Activated CD4-positive, alpha-beta T cell treated with anti-CD3 and anti-CD28 coated beads, Interleukin-2, amount 10 ng/mL, durations not matched to agents 24 days and 14 days (primary cell): ENCODE measurements at places on chromosomes 11 and 22.

DNA sequence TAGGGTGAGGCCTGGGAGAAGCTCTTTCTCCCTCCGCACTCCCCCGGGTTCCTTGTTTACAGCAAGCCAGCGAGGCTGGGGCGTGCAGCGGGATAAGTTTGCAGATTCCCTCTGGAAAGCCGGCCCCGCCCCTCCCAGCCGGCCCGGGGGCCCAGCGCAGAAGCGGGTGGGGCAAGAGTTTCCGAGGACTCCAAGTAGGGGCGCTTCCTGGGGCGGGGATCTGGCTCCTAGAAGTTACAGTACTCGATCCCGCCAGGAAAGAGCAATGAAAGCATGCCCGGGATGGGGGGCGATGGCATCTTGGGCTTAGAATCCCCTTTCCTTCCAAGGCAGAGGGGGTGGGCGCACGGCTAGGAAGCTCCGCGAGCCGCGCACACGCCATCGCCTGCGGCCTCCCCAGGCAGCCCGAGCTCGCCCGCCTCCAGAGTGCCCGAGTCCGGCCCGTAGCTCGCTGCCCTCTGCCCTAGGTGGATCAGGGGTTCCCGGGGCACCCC lies 385 bp downstream of the TST start:
- H3K4me1 ChIP-seq, result peaks cover 16% of the 10 kb centered on the region
- peak; percentile 60 for DNase-seq
- peak overlapping the region; percentile 82 for H3K4me3 ChIP-seq
- peak overlapping the region; percentile 72 for H3K27ac ChIP-seq

DNA sequence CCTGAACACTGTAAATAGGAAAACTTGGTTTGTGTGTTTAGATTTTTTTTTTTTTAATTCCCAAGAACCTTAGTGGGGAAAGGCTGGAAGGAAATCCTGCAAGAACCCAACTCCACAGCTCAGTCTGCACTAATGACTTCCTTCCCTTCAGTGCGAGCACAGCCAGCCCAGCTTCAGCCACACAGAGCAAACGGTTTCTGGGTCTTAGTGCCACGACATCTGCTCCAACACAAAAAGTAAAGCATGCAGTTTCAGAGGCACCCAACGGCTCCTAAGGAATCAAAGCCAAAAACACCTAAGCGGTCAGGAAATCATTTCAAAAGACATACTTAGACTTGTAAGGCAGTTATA lies 236.1 kb downstream of the TTC28 start:
- DNase-seq, result peak; percentile 79
- peaks cover 20% of the 10 kb centered on the region for H3K4me1 ChIP-seq
- peaks cover 21% of the 10 kb centered on the region for H3K27me3 ChIP-seq
- H3K36me3 ChIP-seq, result no peaks in the 10 kb centered on the region

DNA sequence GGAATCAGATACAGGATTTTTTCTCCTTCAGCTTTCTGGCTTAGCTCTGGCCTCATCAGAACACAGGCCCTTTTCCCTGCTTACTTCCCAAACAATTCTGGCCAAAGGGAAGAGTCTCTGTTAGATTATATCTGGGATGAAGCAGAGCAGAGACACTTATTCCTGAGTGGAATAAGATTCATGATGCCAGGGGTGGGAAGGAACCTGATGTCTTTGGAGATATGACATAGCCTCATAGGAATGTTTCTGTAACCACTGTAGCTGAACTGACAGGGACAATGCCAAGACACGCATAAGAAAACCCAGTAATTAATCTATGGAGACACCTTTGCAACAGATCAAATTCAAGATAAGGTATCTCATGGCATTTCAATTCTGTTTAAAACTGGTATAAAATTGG lies 177.1 kb upstream of the RAG2 start:
- no peak overlapping the region for H3K4me3 ChIP-seq
- no peaks in the 10 kb centered on the region for H3K4me1 ChIP-seq
- H3K27me3 ChIP-seq, result no peaks in the 10 kb centered on the region
- no peak overlapping the region for H3K27ac ChIP-seq
- H3K36me3 ChIP-seq, result no peaks in the 10 kb centered on the region

DNA sequence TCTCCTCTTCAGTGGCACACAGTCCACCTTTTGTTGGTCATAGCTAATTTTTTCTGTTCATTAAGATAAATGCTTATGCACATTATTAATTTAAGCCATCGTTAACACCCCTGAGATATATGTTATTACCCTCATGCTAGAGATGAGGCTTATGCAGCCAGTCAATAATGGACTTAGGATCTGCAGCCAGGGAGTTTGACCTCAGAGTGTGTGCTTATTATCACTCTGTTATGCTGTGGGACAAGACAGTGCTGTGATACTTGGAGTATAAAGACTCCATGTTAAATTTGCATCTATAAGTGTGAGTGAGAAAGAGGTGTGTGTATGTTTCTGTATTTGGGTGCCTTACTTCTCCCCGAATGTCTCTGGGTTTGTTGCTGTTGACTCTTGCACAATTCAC lies 969.3 kb downstream of the OPCML start:
- no peak for DNase-seq
- H3K4me1 ChIP-seq, result no peaks in the 10 kb centered on the region
- H3K27ac ChIP-seq, result no peak overlapping the region
- no peak overlapping the region for H3K4me3 ChIP-seq
- H3K36me3 ChIP-seq, result no peaks in the 10 kb centered on the region

DNA sequence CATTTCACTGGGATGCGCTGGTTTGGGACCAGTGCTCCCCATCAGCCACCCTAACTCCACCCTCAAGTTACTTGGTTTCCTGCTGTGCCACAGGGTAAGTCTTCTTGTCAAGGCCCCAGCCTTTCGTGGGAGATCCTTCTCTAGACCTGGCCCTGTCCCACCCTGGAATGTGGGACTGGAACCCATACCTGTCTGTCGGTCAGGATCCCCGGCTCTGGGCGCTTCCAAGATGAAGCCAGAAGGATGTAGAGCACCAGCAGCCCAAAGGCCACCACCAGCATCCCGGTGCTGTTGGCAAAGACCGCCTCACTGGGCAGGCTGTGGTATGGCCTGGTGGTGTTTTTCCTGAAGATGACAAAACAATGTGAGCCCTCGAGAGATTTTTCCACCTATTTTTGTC lies 10.9 kb downstream of the CYB561A3 start:
- DNase-seq, result no peak
- no peaks in the 10 kb centered on the region for H3K4me1 ChIP-seq
- H3K36me3 ChIP-seq, result peaks cover 29% of the 10 kb centered on the region
- H3K27me3 ChIP-seq, result no peaks in the 10 kb centered on the region
- no peak overlapping the region for H3K27ac ChIP-seq
- no peak overlapping the region for H3K4me3 ChIP-seq

DNA sequence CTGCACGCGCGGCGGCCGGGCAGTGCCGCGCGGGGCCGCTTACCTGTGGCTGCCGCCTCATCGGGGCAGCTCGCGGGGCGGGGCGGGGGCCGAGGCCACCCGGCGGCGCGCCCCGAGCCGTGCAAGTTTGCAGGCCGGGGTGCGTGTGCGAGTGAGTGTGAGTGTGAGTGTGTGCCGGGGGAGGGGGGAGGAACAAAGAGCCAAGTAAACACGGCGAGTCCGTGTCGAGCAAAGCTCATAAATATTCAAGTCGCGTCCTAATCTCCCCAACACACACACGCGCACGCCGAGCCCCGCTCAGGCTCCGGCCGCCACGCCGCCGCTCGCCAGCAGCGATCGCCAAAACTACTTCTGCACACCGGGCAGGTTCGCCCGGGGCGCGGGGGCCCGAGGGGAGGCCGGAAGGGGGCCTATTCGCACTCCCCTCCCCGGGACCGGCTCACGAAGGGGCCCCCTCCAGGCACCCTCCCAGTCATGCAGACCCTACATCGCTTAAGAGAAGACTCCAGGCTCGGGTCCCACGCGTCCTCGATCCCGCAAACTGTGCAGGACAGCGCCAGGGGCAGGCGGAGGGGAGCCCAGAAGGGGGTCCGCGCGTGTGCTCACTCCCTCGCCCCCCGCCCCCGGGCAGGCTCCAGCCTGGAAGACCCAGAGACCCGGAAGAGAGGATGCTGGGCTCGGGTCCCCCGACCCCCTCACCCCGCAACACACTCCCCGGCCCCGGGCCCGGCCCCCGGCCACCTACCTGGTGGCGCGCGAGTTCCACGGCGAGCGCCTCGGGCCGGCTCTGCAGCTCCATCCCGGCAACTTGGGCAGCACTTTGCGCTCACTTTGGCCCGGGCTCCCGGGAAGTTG lies 827 bp downstream of the PHF21B start:
- H3K4me1 ChIP-seq, result peaks cover 6% of the 10 kb centered on the region
- no peak overlapping the region for H3K4me3 ChIP-seq
- peak; percentile 59 for DNase-seq
- no peak overlapping the region for H3K27ac ChIP-seq
- H3K36me3 ChIP-seq, result peaks cover 2% of the 10 kb centered on the region
